HS-5 (cell line): ENCODE measurements at places on chromosomes 11 and 22.
A peak's percentile ranks its signal among the peaks of the same experiment; 100 is the strongest.

- no peak for DNase-seq
These were observed 263.6 kb downstream of the KIRREL3 start for GRCh38 chr11:126736682-126737572.

- DNase-seq, result no peak
These were observed 15.4 kb downstream of the ARFGAP2 start for GRCh38 chr11:47161134-47161854.

- no peak for DNase-seq
These were observed at the start of gene IL18BP for GRCh38 chr11:71998649-71999310. Gene IL18BP (plus strand): TSS chr11:71998909. CDS start chr11:71999985, 1,076 bp downstream.

- no peak for DNase-seq
These were observed 271.4 kb downstream of the ETS1 start for GRCh38 chr11:128315933-128316332.

DNA sequence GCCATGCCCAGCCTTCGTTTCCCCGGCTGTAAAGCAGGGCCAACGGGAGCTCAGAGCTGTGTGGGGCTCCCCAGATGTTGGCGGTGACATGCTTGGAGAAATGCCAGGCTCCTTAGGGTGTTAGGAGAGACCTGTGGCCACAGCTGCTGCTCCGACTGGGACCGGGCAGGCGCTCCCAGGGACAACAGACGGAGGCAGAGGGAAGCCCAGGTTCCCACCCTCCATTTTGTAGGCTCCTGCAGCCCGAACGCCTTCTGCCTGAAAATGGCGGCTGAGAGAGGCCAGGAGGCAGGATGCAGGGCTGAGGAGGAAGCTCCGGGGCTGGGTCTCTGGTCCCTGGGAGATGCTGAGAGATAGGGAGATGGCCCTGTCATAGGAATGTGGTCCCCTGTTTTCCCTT, 10.0 kb downstream of the CD6 start:
- no peak for DNase-seq

DNA sequence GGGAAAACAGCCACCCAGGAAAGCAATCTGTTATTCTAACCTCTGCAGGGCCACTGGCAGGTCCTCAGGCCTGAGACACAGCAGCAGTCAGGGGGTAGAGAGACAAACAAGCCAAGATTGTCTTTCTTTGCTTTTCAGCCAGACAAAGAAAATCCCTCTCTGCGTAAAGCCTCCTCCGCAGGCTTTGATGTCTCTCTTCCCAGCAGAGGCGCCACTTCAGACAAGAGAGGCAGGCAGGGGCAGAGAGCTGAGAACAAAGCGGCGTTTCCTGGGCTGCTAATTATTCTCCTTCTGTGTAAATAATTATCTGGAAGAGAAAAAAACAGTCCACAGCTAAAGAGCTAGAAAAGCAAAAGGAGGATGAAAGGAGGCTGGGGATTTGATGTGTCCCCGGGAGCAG, 102.7 kb upstream of the SEZ6L start:
- no peak for DNase-seq

GRCh38 chr22:35373781-35374180, 7.1 kb upstream of the HMOX1 start:
- DNase-seq, result no peak

DNA sequence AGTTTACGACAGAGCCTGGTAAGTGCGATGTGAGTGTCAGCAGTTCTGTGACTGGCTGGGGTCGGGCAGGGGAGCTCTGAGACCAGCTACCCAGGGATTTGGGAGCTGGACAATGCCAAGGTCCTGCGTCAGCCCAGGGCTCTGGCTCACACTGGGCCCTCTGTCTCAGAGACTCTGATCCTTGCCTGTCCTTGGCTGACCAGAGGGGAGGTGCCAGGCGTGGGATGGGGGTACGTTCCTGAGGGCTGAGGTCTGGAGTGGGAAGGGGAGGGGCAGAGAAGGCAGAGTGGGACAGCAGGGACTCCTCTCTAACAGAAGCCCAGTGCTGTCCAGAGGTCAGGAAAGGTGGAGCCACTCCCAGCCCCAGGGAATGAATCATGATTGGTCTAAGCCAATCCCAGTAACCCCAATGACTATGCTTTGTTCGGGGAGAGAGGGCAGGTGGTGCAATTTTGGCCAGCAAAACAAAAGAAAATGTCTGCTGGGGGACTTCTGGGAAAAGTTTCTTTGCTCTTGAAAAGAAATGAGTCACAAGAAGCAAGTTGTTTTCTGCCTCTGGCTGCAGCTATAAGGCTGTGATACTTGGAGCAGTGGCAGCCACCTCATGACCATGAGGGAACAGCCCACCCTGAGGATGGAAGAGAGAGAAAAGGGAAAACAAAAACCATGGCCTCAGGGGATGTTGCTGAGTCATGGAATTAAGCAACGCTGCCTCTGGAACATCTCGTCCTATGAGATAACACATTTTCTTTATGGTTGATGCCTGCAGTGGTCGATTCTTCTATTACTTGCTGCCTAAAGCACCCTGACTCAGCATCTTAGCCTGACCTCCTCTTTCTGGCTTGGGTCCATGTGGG, 108.3 kb downstream of the CHST1 start:
- DNase-seq, result peak; percentile 22

- no peak for DNase-seq
These were observed 28.2 kb downstream of the DBX1 start for GRCh38 chr11:20131788-20132666.

- DNase-seq, result no peak
These were observed 58.8 kb downstream of the MCM5 start for GRCh38 chr22:35458547-35459422.

- no peak for DNase-seq
These were observed 5.4 kb downstream of the DEAF1 start for GRCh38 chr11:689625-690024.

DNA sequence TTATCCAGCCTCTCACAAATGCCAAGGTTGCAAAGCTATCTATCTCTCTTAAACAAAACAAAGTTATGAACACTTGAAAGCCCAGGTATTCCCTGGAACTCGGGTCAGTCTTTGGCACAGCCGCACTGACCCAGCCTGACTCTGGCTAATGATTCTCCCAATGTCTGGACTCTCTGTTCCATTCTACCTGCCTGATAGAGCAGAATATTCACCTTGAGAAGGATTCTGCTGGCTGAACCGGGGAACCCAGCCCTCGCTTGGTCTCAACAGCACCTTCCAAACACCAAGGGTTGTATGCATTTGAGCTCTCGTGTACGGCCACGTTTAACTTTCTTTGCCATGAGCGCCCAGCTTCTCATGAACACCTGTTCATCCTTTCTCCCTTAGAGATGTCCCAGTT, 116.8 kb downstream of the ZBTB16 start:
- no peak for DNase-seq

GRCh38 chr11:106238704-106239360, 161.4 kb downstream of the AASDHPPT start:
- DNase-seq, result no peak

- no peak for DNase-seq
These were observed 25.8 kb upstream of the CACNG2 start for GRCh38 chr22:36729321-36729720.

- DNase-seq, result no peak
These were observed 4.4 kb upstream of the TPCN2 start for GRCh38 chr11:69044111-69045013.

DNA sequence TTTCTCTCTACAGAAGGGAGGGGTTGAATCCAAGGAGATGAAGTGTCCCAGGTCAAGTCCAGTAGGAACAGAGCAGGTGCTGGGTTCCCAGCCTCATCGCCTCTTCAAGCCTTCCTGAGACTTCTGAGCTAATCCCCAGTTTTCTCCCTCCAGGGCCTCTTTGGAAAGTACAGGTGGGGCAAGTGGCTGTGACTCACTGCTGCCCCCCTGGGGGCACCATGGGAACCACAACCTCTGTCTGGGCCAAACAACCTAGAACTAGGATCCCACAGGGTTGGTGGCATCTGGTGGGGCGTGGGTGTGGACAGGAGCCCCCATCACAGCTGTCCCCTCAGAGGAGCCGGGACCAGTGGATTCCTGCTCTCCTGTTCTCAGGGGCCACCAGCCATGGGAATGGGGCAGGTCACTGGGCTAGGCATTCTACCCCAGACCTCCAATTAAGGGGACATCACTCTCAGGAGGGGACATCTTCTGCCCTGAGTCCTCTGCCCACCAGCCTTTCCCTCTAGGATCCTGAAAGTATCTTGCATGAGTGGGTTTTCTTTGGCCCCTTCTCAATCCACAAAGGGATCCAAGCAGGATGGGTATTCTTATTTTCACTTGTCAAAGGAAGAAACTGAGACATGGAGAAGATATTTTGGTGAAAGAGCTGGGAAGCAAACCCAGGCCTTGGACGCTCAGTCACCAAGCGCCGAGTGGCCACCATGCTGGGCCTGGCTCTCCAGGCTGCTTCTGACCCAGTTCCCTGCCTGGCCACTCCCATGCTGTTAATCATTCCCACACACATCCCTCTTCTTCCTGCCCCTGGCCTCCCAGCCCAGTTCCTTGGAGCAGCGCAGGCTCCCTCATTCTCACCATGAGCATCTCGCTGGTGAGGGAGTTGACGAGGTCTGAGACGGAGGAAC, 23.8 kb downstream of the LRRC10B start:
- no peak for DNase-seq

DNA sequence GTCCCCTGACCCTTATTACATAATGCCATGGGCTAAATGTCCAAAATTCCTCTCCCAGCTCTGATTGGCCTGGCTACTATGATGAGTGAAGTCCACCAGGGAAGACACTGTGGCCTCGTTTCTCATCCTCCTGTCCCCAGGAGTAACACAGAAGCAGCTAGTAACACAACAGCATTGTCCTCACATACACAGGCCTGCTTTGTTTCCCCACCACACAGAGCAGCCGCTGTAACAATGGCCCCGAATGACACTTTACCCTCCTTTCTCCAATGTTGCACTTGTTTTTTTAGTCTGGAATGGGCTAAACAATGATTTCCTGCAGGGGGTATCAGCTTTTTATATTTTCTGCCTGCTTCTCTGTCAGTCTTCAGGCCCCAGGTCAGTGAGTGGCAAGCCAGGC, at the start of gene PRR5L:
PRR5L (plus strand) TSS at position 363 of the 400 bp plus-strand sequence. CDS start 104,834 bp downstream, outside the sequence.
- no peak for DNase-seq

DNA sequence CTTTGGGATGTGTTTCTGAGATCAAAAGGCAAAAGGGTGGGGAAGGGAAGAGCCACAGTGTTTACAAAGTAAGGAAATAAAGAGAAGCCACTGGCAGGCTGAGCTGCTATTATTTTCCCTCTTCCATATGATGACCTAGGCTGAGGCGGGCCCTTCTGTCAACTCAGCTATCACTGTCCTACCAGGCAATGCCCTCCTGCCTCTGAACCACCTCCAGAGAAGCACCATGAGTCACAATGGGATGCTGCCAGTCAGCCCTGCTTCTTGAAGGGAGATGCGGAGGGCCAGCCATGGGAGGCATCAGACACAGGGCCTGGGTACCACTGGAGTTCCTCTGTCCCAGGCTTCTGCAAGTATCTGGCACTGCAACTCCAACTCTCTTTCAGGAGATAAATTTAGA, 107.9 kb upstream of the BID start:
- no peak for DNase-seq

DNA sequence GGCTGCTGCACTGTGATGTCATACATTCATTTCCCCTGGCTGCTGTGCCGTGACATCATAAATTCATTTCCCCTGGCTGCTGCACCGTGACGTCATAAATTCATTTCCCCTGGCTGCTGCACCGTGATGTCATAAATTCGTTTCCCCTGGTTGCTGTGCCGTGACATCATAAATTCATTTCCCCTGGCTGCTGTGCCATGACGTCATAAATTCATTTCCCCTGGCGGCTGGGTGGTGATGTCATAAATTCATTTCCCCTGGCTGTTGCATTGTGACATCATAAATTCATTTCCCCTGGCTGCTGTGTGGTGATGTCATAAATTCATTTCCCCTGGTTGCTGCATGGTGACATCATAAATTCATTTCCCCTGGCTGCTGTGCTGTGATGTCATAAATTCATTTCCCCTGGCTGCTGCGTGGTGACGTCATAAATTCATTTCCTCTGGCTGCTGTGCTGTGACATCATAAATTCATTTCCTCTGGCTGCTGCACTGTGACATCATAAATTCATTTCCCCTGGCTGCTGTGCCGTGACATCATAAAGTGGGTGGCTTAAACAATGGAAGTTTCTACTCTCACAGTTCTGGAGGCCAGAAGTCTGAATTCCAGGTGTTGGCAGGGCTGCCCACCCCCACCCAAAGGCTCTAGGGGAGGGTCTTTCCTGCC, 301.1 kb downstream of the SHANK2 start:
- no peak for DNase-seq

GRCh38 chr22:47267513-47268282, 505.2 kb downstream of the TBC1D22A start:
- no peak for DNase-seq

GRCh38 chr22:31678748-31679147, 16.7 kb upstream of the PISD start:
- no peak for DNase-seq

DNA sequence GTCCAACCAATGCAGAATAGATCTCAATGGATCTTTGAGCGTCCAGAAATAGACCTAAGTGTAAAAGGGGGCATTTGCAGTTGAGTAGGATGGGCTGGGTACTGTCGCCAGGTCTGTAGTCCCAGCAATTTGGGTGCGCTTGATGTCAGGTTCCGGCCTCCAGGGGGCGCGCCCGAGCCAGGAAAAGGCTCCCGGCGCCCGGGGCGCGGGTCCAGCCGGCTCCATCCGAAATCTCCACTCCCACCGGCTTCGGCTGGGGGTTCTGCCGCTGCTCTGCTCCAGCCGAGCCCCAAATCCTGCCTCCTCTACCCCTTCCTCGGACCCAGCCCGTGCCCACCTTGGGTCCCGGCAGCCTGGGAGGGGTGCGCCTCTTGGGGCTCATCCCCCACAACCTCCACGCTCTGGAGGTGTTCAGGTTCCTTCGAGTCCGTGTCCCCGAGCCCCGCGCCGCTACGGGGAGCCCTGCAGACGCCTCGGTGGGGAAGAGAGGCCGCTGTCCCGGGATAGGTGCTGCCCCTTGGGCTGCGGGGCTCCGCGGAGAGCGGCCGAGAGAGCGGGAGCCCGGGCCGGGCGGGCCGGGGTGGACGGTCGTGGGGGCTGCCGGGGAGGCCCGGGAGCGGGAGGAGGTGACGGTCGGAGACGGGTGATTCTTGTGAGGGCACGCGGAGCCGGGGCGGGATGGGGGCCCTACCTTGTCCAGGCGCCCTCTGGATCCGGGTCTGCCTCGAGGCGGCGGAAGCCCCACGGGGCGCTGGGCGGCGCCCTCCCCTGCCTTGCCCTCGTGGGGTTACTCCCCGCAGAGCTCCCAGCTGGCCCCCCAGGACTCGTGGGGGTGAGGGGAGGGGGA, 13.0 kb upstream of the CYB5R3 start:
- no peak for DNase-seq
